ENCODE measurements at places on chromosomes 3 and 15.

GRCh38 chr3:18864933-18865731, 283.2 kb upstream of the KCNH8 start:
- DNase-seq, result no peak

GRCh38 chr3:158233791-158234190, 123.9 kb downstream of the RSRC1 start:
- DNase-seq, result no peak

GRCh38 chr3:179745079-179745478, 92.2 kb downstream of the USP13 start:
- no peak for DNase-seq

DNA sequence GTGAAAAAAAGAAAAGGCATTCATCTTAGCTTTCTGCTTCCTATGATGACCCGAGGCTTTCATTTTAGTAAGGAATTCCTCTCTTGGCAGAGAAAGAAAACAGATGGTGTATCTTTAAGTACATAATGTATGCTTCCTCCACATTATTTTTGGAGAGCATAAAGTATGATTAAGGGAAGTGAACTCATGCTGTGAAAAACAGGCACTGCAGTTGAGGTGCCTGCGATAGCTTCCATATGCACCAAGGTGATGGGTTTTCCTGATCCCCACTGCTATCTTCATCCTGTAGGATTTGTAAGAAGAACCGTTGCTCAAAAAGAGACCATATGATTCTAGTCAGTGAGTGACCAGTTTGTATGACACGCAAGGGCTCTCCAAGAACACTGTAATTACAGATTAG, 411.5 kb upstream of the MCTP2 start:
- no peak for DNase-seq

- DNase-seq, result no peak
Observed at GRCh38 chr3:179735321-179735720, 82.5 kb downstream of the USP13 start.

GRCh38 chr3:107870096-107870495, 220.7 kb downstream of the CD47 start:
- peak; percentile 18 for DNase-seq

DNA sequence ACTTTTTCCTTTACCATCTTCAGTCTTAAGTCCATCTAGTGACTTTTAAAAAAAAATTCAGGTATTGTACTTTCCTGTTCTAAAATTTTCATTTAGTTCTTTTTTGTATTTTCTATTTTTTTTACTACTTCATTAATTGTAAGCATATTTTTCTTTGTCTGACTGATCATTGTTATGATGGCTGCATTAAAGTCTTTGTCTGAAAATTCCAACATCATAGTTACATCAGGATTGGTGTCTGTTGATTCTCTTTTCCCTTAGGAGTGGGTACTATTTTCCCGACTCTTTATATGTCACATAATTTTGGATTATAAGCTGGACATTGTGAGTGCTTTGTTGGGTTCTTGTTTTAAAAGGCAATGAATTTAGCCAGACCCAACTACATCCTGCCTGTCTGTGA, 34.9 kb upstream of the POLR2M start:
- DNase-seq, result no peak

DNA sequence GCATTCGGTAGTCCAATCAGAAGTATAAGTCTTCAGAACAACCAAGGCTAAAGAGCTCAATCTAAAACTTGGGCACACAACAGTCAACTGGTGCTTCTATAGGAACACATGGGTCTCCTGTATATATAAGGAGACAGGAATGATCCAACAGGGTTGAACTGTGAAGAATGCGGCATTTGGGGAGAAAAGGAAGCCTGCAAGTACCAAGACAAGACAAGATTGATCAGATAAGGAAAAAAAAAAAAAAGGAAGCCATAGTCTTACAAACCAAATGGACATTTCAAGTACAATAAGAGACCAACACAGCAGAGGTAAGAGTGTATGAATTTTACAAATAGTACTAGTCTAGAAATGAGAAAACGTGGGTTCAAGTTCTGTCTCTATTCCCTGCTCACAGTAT, 6.5 kb downstream of the CPEB1 start:
- no peak for DNase-seq

GRCh38 chr3:157282261-157283191, 122.6 kb upstream of the CCNL1 start:
- no peak for DNase-seq

DNA sequence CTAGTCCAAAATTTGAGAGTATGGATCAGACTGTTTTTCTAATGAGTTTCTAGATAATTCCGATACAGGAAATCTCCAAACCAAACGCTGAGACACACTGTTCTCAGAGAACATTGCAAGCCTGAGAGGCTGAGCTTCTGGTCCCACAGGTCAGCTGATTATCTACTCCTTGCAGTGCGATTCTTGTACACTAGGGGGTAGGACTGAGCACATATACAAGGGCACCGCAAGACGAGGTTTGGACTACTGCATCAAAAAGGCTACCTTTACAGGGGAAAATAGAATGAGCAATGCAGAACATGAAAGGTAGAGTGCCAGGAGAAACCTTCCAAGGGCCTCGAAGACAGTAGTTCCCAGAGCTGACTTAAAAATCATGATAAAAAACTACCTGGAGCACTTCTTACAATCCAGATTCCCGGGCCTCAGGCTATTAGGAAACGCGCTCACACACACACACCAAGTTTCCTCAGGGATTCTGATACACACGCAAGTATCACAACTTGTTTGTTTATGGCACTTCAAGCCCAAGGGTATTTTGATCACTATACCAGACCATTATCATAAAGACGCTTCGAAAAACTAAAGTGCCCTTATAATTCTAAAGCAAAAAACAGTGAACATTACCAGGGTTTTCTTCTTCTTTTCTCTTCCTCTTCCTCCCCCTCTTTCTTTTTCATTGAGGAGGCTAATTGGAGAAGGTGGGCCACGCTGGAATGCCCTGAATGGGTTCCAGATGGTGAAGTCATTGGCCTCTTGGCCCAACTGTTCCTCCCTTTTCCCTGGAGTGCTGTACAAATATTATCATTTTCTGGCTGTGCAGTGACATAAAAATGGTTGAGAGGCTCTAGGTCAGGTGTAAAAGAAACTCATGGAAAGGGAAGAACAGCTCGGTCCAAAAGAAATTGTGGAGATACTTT, 61.8 kb downstream of the SLC12A8 start:
- DNase-seq, result peak; percentile 79

GRCh38 chr3:127002195-127003174, 19.6 kb downstream of the PLXNA1 start:
- DNase-seq, result no peak

DNA sequence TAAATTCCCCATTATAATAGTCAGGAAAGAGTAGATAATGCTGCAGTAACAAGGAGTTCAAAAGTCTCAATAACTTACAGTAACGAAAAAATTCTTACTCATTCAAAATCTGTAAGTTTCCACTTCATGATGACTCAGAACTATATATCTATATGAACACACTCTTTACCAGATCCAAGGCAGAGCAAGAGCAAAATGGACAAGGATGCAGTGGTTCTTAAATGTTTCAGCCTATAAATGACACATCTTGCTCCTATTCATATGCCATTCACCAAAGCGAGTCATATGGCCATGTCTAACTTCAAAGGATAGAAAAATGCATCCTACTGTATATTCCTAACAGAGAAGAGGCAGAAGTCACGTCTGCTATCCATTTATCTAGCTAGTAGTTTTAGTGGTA, 787.7 kb downstream of the NAALADL2 start:
- DNase-seq, result peak; percentile 17

DNA sequence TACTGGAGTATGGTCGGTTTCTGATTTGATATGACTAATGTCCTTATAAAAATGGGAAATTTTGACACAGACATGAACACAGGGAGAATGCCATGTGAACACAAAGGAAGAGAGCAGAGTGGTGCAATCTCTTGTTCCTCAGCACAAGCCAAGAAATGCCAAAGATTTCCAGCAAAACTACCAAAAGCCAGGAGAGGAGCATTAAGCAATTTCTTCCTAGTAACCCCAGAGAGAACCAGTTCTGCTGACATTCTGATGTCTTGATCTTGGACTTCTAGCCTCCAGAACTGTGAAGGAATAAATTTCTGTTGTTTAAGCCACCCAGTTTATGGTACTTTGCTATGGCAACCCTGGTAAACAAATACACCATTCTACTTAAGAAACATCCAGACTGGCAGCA, 227.8 kb upstream of the MRPL3 start:
- DNase-seq, result no peak

DNA sequence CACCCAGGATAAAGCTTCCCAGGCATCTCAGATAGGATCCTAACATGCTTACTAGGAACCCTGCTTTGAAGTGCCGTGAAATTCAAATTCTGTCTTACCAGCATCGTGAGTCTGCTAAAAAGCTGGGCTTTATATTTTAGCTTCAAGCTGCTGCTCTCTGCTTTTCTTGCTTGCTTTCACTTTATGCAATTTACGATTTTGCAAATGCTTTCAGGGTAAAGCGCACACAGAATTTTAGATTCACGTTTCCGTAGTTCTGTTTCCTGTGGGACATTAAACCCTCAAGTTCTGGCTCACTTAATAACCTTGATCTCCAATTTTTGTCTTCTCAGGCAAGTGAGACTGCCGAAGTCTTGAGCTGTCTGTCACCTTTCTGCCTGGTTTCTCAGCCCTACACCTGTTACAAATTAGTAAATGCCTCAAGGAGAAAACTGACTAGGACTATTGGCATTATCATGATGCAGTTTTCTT, 170.5 kb upstream of the TGFBR2 start:
- DNase-seq, result peak; percentile 2

Data from activated CD4-positive, alpha-beta T cell treated with anti-CD3 and anti-CD28 coated beads, Interleukin-10, Interleukin-2, amounts not matched to agents 100 ng/mL and 50 ng/mL, durations not matched to agents 16 hours and 8 hours (primary cell).